Endothelial cell (in vitro differentiated cells): ENCODE measurements at places on chromosomes 7 and 10. TPM values are rescaled to one million over a fixed set of nuclear protein-coding genes. Genes with fewer than 3 reads are reported as not detected.

DNA sequence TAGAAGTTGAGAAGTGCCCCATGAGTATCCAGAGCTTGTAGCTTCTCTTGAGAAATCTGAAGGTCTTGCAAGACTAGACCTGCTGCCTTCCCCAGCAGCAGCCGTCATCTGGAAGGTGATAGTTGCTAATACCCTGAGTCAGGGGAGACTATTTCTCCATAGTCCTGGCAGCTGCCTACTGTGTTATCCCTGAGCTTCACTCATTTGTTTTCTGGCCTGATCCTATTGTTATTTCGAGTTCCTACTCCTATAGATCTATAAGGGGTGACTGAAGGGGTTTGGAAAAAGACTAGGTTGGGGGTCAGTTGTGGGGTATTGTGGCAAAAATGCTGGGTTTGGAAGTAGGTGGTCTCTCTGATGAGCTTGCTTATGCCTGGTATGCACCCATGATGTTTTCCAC is 297.8 kb downstream of the CNTNAP2 start:
- H3K4me3 ChIP-seq, result no peak overlapping the region
- DNase-seq, result no peak
- no peaks in the 10 kb centered on the region for H3K36me3 ChIP-seq

DNA sequence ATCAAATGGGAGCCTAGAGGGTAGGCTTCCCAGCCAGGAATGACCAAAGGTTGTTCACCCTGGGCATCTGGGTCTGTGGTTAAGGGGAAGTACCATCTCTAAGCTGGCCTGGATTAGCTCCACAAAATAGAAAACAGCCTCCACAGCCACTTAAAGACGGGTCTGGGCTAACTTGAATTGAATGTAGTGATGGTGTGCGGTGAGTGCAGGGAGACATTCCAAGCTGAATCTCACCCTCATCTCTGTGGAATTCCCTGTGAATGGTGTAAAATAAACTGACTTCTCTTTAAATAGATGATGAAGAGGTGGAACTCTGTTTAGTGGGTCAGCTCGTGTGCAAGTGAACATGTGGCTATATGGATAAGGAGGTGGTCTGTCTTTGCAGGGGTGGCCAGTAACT is 251.0 kb downstream of the DYNC1I1 start:
- H3K36me3 ChIP-seq, result no peaks in the 10 kb centered on the region
- DNase-seq, result no peak
- H3K27me3 ChIP-seq, result peaks cover 1% of the 10 kb centered on the region

DNA sequence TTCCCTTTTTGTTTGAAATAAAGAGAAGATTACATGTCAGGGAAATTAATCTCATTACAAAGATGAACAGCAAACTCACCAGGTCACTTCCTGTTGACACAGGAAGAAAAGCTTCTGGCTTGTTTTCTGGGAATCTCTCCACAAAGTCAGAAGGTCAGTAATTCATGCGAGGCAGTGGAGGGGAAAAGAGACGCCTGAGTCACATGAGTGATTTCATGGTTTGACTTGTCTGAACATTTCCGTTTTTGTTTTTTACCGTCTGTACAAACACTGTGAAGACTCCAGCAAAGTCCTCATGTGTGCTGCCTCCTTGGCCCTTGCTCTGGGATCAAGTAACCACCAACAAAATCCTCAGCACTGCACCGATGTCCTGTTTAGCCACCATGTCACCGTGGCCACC is 2.5 kb upstream of the HABP2 start:
- no peak for DNase-seq
- peaks cover 2% of the 10 kb centered on the region for H3K27me3 ChIP-seq
- no peaks in the 10 kb centered on the region for H3K36me3 ChIP-seq
- H3K4me1 ChIP-seq, result peaks cover 8% of the 10 kb centered on the region
- no peak overlapping the region for H3K27ac ChIP-seq

GRCh38 chr10:22874189-22874854 is 53.5 kb upstream of the ARMC3 start:
- H3K36me3 ChIP-seq, result no peaks in the 10 kb centered on the region
- no peaks in the 10 kb centered on the region for H3K27me3 ChIP-seq
- DNase-seq, result no peak
- no peak overlapping the region for H3K4me3 ChIP-seq
- peaks cover 17% of the 10 kb centered on the region for H3K4me1 ChIP-seq

DNA sequence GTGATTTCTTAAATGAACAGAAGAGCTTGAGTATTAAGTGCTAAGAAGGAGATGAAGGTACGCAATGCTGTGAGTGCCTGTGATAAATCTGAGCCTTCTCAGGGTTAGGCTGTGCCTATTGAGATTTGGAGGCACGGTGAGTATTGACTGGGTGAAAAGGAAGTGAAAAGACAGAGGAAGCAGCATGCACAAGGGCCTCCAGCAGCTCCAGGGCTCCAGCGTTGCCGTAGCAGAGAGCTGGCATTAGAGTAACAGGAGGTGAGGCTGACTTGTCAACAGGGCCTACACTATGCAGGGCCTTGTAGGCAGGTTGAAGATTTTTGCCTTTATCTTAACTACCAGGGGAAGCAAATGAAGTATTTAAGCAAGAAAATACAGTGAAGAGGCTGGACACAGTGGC is 54.1 kb upstream of the PDCD4 start:
- peaks cover 2% of the 10 kb centered on the region for H3K27me3 ChIP-seq
- H3K36me3 ChIP-seq, result no peaks in the 10 kb centered on the region
- no peak overlapping the region for H3K27ac ChIP-seq
- no peak for DNase-seq
- H3K4me1 ChIP-seq, result peaks cover 16% of the 10 kb centered on the region
- no peak overlapping the region for H3K4me3 ChIP-seq

The C7orf57 gene
- not detected for total RNA-seq
